ENCODE measurements at places on chromosomes 7 and 10. TPM values are rescaled to one million over a fixed set of nuclear protein-coding genes. Genes with fewer than 3 reads are reported as not detected.

PLAC9 gene
- not detected for total RNA-seq

CC2D2B gene
- not detected for total RNA-seq

OIT3 gene
- not detected for total RNA-seq

GNGT1 gene
- total RNA-seq, result not detected

GPAM gene
- 7.8 TPM for total RNA-seq

GRK5 gene
- 19.6 TPM for total RNA-seq

RELN gene
- total RNA-seq, result not detected
